ENCODE measurements at places on chromosomes 2 and 18.

GRCh38 chr2:70708376-70709199 is 59.4 kb downstream of the ADD2 start:
- no peak for DNase-seq

DNA sequence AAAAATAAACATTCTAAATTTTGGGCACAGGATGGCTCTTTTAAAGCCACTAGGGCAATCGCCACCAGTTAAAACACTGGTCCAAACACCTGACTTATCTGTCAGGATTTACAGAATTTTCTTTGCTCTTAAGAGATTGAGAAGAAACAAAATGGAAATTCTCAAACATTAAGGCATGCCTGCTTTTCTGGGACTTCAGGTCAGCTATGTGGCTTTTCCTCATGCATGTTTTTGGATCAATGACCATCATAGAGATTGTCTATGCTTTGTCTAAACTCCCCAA is 112.7 kb downstream of the SMAD2 start:
- DNase-seq, result no peak

GRCh38 chr2:40716879-40717278 is 265.0 kb upstream of the SLC8A1 start:
- DNase-seq, result no peak

DNA sequence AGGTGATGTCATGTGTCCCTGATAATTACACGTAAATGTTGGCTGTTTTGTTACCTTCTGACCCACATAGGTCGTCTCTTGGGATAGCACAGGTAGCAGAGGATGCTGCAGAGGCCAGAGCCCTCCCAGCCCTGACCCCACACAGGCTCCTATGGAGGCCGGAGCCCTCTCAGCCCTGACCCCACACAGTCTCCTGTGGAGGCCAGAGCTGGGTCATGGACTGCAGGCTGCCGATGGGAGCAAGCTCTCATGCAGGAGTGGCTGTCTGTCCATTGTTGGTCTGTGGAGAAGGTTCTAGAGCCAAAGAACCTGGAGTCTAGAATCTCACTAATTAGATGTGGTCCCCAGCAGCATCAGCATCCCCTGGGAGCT is 155.5 kb downstream of the LDLRAD4 start:
- DNase-seq, result no peak

- no peak for DNase-seq
These were observed 478.2 kb downstream of the ARHGAP15 start for GRCh38 chr2:143607231-143608062.

DNA sequence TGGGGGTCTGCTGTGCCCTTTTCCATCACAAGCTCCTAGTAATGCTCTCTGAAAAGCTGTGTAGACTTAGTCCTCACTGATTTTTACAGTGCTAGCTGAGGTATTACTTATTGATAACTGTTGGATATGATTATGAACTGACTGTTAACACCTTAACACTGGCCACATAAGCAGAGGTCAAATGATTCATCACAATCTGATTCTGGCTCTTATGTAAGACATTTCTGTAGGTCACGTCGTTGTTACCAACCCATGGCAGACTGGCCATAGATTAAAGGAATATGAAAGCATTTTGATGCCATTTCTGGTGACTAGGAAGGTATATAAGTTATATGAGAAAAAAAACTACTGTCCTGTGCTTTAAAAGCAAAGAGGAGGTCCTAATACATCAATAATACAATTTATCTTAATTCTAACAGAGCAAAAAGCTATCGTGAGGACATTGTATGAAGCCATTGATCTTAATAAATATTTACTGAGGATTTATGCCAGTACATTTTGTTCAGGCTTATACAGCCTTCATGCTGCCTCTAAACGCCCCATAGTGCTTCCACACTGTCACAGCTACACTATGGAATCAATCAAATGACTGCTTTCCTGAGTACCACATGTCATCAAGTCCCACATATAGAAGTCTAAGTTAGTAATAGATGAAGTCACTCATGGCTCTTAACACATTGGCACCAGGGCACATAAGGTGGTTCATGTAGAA is 6.9 kb upstream of the RND3 start:
- no peak for DNase-seq
